ENCODE measurements at places on chromosomes 7 and 10.

- no peak for DNase-seq
These were observed 21.9 kb downstream of the ARID5B start for GRCh38 chr10:61923210-61923949.

DNA sequence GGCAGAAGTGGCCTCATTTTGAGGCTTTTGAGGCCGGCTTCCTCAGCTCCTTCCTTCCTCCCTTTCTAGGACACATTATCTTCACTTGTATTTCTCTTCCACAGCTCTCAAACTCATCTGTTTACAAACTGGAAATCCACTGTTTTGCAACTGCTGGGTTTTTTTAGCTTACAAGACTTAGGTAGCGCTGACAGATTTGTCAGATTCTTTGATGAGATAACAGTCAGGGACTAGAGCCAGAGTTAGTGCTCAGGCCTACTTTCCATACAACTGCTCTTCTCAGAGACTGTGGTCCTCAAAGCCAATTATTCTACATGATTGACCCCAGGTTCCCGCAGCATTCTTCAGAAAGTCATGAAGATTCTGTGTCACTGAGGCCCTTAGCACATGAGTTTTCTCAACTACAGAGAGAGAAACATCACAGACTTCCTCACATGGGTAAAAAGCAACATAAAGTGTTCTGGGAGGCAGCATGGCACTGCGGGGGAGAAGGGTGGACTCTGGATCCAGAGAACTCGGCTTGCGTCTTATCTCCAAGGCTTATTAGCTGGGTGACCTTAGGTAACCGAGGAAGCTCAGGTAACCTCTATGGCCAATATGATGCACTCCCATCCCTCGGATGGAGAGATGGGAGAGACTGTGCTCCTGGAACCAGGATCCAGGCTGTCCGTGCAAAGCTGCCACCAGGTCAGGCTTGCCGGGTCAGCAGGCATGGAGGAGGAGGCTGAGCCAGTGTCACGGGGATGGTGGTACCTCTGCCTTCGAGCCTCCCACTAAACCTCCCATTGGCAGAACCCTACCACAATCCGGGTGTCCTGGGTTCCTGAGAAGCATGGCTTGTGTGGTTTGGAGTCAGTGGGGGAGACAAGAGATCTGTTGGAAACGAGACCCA is 10.5 kb downstream of the DDC start:
- DNase-seq, result no peak

DNA sequence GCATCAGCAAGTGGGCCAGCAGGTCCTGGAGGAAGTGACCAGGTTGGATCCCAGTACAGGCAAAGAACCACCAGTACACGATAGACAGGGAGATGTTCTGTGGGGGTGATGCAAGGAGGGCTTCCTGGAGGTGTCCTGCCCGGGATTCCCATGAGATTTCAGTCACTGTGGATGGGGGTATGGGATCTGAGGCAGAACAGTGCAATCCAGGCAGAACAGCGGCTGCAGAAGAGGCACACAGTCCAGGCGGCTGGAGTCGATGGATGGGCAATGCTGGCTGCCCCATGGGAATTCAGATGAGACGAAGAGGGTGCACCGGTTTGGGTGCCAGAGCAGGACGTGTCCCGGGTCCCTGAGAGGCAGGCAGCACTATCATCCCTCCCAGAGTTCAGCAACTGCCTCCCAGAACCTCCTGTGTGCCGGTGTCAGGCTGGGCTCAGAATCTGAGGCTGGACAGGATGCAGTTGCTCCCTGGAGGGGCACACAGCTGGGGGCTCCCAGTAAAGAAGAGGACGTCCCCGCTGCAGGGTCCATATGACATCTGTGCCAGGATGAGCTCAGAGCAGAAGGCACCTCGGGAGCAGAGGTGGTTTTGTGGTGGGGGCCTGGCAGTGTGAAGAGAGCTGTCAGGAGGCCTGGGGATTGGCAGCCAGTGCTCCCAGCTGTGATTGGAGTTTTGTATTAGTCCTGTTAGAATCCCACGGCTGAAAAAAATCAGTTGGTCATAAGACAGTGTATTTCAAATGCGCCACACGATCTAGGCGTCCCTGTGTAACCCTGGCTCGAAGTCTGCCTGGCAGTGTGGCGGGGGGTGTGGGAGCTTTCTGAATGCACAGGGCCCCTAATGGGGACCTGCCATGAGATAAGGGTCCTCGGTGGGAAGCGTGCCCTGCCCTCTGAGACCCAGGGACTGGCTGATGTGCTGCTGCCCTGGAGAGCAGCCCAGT is 3.2 kb downstream of the KNDC1 start:
- DNase-seq, result no peak

DNA sequence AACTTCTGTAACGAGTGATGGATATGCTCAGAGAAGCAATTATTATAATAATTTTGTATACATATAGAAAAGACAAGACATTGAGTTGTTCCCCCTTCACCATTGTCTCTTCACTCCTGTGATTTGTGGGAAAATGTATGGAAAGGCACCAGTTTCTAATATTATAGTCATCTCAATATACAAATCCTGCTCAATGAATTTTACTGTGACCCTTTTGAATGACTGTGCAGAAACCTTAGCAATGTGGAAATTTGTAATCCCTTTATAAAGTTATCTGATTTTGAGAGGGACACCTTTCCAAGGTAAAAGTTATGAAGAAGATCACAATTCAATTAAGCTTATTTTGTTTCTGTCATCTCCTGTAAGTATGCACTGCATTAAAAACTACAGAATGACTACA is 74.3 kb upstream of the DKK1 start:
- no peak for DNase-seq

- no peak for DNase-seq
These were observed 66.9 kb downstream of the EGFR start for GRCh38 chr7:55085511-55086412.

- DNase-seq, result no peak
These were observed 181.3 kb downstream of the CHN2 start for GRCh38 chr7:29375641-29376562.

DNA sequence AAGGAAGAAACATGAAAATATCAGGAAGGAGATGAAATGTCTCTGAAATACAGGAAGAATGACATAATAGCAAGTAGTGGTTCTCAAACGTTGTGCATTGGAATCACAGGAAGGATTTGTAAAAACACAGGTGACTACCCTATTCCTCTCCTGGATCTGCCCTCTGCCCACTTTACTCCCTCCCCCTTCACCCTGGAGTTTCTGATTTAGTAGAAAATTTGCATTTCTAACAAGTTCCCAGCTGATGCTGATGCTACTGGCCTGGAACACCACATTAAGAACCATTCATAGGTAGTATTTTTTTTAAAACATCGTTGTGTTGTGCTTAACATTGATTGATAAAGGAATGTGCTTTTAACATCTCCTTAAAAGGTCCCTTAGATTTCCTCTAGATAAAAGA is 130.9 kb downstream of the PHF14 start:
- DNase-seq, result no peak

DNA sequence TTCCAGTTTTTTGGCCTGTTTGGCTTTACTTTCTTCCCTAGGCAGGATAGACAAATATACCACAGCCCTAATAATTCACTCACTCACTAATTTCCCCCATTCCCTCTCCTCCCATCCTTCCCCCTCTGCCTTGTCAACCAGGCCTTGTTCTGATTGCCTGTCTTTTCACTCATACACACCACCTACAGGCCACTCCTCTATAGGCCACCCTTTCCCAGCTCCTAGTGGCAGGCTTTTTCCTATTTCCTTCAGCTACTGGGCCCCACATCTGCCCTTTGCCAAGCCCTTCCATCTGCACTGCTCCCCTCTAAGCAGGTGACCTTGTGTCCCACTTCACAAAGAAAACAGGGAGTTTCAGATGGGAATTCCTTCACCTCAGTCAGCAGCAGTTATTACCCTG is 59.8 kb upstream of the MSRB2 start:
- DNase-seq, result no peak

GRCh38 chr10:70109064-70109729 is 23.4 kb downstream of the AIFM2 start:
- DNase-seq, result no peak

GRCh38 chr7:22093001-22093400 is 147.3 kb upstream of the CDCA7L start:
- no peak for DNase-seq

DNA sequence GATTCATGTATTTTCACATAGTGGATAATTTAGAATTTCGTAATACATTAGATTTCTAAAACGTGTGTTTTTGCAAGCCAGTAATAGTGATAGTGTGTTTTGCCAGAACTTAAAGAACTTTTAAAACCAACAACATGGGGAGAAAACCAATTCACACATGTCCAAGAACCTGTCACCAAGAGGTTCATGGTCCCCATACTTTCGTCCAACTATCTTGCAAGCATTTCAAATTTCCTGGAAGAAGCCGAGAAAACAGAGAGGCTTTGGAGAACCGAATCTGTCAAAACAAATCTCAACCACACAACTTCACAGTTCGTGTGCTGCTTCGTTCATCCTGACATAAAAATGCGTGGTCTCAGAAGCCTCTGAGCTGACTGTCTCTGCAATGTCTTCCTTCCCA is 31.9 kb downstream of the GFRA1 start:
- DNase-seq, result no peak

DNA sequence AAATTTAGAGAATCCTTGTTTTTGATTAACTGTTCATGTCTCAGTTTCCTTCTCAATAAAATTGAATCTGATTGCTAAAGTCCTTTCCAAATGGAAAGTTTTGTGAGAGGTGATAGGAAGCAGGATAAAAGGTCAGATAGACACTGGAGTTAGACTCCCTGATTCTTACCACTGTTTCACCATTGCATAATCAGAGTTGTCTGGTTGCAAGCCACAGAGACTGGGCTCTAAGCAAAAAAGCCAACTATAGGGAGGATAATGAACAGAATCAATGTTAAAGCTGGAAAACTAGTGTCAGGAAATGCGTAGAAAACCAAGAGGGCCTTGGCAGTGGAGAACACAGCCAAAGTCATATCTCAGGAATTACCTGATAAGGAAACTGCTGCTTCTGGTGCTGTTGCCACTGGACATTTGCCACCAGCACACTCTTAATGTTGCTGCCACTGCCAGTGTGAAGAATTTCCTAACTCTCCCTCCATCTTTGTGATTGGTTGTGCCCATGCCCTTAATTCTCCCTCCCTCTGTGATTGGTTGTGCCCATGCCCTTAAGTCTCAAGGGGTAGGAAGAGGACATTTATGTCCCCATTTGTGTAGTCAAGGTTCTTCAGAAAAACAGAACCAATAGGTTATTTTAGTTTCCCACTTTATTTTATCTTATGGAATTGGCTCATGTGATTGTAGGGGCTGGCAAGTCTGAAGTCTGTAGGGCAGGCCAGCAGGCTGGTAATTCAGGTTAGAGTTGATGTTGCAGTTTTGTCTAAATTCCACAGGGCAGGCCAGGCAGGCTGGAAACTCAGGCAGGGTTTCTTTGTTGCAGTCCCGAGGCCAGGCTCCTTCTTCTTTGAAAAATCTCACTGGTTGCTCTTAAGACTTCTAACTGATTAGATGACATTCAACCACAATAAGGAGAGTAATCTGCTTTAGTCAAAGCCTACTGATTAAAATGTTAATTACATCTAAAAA is 639.0 kb downstream of the REEP3 start:
- no peak for DNase-seq

DNA sequence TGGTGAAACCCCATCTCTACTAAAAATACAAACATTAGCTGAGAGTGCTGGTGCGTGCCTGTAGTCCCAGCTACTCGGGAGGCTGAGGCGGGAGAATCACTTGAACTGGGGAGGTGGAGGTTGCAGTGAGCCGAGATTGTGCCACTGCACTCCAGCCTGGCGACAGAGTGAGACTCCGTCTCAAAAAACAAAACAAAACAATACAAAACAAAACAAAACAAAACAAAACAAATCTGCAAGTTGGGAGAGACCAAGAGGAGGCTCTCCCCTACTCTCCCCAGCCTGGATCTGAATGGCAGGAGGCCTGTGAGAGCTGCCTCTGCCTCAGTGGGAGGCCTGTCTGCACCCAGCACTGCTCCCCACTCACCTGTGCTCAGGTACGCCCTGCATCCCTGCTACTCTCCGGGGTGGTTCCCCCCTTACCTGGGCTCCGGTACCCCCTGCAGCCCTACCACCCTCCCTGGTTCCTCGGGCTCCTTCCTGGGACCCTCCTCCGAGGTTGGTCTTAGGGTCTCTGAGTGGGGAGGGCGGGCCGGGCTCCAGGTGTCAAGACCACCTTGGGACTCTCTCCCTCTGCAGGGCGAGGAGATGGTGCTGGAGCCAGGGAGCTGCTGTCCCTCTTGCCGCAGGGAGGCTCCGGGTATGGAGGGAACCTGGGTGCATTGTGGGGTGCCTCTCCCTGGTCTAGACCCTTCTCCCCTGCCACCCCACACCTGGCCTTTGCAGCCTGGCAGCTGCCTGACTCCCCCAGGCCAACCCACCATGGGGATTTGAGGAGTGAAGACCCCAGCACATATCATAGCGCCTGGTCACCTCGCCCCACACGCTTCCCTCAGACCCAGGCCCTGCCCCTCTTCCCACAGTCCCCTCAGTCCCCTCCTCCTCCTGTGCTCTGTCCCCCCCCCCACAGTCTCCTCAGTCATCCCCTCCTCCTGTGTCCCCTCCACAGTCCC is 9.5 kb upstream of the ZNF862 start:
- no peak for DNase-seq

DNA sequence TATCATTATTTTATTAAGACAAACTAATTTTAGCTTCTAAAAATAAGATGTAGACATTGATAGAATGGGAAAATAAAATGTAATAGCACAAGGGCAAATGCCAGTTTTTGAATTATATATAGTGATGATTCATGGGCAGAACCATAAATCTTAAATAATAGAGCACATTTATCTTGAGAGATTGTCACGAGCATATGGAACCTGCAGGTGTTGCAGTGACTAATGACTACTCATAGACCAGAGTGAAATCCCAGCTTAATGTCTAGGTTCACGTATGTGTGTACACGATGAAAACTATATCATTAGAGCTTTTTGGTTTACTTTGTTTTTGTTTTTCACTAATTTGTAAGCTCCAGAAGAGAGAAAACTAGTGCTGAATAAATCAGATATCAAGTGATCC is 150.2 kb upstream of the CACNA2D1 start:
- no peak for DNase-seq

- no peak for DNase-seq
These were observed 4.6 kb upstream of the LBX1 start for GRCh38 chr10:101233863-101234262.

DNA sequence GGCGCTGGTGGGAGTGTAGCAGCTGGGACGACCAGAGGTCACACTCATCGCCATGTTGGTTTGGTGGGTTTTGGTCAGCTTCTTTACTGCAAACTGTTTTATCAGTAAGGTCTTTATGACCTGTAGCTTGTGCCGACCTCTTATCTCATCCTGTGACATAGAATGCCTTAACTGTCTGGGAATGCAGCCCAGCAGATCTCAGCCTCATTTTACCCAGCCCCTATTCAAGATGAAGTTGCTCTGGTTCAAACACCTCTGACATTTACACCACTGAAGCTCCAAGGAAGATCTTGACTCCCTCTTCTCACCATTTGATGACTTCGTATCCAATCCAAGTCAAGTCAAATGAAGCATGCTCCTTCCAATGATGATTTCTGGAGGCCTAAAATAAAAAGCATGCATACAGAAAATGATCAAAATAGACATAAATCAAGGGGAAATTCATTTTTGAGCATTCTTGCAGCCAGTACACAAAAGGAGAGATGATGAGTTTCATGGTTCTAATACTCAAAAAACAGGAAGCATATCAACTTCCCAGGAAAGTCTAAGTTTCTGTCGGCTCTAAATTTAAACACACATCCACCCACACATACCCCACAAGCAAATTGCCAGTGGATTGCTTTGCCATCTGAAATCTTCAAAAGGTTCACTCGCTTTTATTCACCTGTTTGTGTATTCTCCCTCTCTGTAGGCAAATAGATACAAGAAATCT is 2.4 kb upstream of the PSMG3 start:
- no peak for DNase-seq

Data from GM04503 (cell line).